ENCODE measurements at places on chromosomes 12 and 14.

DNA sequence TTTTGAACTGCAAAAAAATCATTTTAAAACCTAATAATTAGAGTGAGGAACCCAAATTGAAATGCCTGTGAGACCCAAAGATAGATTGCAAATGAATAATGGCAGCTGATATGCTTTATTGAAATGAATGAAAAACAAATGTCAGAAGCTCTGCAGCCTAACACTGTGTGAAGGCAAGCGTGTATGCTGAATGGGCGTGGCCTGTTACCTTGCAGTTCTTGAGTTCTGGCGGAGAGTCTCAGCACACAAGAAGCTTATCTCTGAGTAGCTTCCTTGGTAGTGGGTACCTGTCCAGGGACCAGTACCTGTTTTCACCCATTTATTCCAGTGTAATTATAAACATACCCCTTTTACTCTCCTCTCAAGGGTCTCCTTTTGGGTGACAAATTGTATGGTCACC, 341.2 kb downstream of the NPAS3 start:
- DNase-seq: no peak

DNA sequence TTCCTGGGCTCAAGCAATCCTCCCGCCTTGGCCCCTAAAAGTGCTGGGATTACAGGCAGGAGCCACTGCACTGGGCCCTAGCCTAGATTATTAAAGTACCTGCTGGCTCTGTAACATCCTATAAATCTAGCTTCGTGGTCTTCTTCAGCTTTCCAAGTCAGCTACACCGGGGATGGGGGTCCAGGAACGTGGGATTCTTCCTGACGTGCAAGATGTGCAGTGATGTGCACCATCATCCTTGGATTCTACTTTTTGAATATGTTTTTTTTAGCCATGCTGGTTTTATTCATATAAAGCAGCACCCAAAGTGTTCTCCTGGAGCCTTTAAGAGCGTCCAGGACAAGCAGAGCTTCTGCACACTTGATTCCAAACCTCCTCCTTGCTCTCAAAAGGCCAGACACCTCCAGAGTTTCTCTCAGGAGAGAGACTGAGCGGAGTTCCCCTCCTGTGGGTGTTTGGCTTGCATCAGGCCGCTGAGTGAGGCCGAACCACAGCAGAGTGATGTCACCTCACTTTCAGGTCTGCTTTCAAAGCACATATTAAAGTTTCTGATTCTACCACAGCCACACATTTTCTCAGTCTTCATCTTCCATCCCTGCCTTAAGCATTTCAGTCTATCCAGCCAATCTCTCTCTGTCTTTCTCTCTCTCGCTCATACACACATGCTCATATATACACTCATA, 33.4 kb downstream of the VCPKMT start:
- DNase-seq: peak; percentile 82

DNA sequence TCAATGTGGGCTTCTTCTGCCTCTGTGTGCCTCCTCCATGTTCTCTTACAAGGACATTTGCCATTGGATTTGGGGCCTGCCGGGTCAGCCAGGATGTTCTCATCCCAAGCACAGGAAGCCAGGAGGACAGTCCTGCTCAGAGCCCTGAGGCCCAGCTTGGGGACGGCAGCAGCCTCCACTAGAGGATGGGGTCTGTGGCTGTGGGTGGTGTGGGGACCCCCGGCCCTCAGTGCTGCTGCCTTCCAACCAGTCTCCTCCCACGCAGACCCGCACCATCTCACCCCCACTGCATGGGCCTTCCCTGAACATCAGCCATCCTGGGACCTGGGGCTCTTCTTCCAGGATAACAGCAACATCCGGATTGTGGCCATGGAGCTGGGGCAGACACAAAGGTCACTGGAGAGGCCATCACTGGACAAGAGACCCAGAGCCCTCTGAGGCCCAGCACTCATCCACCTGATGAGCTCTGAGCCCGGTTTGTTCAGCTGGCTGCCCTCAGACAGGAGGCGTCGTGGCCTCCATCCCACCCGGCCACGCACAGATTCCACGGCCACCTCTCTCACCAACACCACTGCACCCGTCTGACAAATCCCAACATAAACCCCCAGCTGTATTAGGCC, 56.5 kb upstream of the C14orf180 start:
- no peak for DNase-seq

DNA sequence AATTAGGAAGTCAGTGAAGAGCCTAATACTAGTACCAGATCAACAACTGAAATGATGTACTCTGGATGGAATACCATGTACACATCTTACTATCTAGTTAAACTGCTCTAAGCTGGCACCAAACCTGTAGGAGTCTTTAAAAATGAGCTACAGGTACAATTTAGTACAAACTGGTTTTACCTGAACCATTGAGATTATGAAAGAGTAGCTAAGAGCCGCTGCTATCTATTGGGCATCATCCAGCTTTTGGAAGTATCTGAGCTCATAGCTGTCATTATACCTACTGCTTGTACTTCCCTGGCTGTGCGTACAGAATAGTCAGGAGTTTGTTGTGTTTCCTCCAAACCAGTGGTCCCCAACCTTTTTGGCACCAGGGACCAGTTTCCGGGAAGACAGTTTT, 12.4 kb downstream of the TBC1D30 start:
- no peak for DNase-seq

GRCh38 chr14:96039633-96040311, 610 bp downstream of the C14orf132 start:
- no peak for DNase-seq

All from activated CD4-positive, alpha-beta T cell treated with anti-CD3 and anti-CD28 coated beads, Interleukin-2, amount 50 U/mL, for 4 hours (primary cell).